GM20000 (cell line): ENCODE measurements at places on chromosomes 3 and 15.

- no peak for DNase-seq
Measured at GRCh38 chr3:186960347-186960746, 30.0 kb downstream of the ST6GAL1 start.

DNA sequence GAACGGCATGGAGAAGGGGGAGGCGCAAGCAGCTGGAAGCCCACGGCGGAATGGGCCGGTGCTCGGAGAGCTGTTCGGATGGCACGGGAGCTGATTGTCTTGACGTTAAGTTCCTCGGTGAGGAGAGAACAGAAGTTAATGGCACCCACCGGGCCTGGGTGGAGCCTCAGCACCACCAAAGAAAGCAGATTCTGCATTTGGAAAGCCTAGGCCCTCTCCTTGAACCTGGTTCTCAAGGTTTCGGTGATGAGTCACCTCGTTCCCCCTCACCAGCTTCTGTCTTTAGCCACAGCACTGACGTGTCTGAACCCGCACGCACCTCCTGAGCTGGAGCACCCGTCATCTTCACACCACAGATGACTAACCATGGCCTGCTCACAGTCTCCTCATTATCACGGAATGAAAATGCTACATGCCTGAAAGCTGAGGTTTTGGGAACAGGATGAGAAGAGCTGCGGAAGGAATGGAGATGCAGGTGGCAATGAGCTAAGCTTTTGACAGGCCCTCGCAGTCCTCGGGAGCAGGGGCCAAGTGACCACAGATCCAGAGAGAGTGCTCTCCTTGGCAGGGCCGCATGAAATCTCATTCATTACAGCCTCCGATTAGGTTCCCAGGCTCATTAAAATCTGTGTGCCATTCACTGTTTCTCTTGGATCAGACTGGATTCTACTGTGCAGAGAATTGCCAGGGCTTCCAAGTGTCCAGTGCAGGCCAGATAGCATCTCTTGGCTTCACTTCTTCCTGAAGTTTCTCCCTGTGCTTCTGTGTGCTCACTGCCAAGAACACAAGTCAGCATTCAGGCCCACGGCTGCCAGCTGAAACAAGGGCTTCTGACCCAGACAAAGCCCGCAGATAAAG is 96.3 kb upstream of the DLG1 start:
- DNase-seq: peak; percentile 70

DNA sequence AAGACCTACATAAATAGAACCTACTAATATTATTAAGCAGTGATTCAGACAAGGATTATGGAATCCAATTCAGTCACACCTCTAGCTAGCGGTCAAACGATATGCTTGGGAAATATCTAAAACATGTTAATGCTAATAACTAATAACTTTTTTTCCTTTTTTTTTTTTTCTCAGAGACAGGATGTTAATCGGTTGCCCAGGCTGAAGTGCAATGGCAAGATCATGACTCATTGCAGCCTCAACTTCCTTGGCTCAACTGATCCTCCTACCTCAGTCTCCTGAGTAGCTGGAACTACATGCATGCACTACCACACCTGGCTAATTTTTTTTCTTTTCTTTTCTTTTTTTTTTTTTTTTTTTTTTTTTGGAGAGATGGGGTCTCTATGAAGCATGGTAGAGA is 124.1 kb downstream of the NR2E3 start:
- DNase-seq: no peak

GRCh38 chr3:141021261-141021660 is 29.9 kb upstream of the SPSB4 start:
- no peak for DNase-seq

- no peak for DNase-seq
Measured at GRCh38 chr15:43934480-43934879, 107.7 kb downstream of the WDR76 start.

DNA sequence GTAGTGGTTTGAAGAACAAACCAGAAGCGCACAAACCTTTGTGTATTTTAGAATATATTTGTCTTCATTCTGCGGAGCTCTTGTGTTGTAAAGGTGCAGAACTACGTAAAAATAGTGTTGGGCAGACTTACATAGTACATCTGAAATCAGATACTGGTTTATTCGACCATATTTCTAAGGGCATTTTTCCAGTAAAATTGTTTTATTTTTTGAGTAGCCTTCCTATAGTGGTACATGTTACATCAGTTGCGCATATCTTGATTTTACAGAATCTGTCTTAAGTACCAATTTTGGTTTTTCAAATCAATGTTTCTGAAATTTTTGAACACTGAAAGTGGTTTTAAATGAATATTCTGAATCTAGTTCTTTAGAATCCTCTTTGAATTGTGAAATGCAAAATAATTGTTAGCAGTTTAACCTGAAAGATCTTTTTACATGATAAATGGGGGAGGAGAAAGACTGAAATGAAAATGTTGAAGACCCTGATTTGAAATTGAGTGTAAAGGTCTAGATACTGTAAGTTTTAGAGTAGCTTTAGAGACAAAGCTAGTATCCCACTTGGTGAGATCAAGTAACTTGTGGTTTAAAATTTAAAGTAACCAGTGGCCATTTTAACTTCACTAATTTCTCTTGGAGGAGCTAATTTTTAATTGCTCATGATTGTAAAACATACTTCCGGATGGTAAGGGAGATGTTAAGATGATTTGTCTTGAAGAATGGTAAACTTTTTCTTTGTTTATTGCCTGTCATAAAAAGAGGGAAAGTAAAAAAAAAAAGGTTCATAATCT is 15.5 kb upstream of the CHD2 start:
- DNase-seq: no peak

- no peak for DNase-seq
Measured at GRCh38 chr3:177058648-177059047, 138.6 kb downstream of the TBL1XR1 start.

DNA sequence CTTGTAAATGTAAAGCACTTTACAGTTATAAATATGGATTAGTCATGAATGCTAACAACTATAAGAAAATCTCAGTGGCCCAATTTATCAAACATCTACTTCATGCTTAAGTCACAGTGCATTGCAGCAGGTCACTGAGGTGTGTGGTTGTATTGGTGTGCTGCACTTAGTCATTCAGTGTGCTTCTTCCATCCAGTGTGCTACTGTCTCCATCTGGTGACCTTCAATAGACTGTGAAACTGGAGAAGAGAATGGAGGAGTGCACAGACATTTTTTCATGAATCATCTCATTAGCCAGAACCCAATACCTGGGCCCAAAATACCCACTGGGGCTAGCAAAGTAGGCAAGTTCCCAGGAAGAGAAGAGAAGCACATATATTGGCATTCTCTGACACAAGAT is 199.6 kb downstream of the SHOX2 start:
- DNase-seq: no peak

- DNase-seq: no peak
Measured at GRCh38 chr15:57410373-57410772, 34.1 kb downstream of the CGNL1 start.

DNA sequence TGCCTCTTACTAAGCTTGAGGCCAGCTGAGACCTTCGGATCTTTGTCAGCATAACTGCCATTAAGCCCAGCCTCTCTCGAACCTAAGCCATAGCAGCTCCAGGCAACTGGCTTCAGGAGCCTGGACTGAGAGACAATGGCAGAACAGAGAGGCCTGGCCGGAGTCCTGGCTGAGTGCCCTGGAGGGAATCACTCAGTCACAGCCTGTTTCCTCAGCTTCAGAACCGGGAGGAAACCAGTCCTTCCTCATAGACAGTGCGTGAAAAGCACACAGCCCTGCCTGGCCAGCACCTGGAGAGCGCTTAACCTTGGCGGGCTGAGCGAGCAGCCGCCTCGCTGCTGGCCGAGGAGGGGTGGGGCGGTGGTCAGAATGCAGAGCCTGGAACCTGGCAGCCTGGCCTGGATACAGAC is 21.6 kb downstream of the RNU5B-1 start:
- DNase-seq: no peak

GRCh38 chr3:42569593-42570142 is 12.1 kb downstream of the SEC22C start:
- no peak for DNase-seq

GRCh38 chr3:36895496-36896409 is 49.1 kb downstream of the TRANK1 start:
- DNase-seq: no peak

- DNase-seq: no peak
Measured at GRCh38 chr15:63172851-63173451, 15.7 kb upstream of the RPS27L start.

DNA sequence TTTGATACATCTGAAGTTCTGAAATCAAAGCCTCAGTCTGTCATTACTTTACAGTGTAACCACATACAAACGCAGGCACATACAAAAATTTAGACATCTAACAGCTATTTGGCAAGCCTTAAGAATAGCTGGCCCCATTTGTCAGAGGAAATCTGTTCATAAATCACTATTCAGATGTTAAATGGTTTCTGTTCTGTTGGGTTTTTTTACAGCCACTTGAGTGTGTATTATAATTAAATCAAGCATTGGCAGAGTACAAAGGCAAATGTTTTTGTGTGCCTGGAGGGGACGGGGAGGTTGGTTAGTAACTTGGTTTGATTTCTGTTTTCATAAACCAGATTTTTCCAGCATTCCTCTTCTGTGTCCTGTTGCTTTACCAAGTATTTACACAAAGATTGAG is 24.1 kb downstream of the PIGB start:
- no peak for DNase-seq

GRCh38 chr3:76645724-76646123 is 394.2 kb upstream of the ROBO2 start:
- DNase-seq: no peak

DNA sequence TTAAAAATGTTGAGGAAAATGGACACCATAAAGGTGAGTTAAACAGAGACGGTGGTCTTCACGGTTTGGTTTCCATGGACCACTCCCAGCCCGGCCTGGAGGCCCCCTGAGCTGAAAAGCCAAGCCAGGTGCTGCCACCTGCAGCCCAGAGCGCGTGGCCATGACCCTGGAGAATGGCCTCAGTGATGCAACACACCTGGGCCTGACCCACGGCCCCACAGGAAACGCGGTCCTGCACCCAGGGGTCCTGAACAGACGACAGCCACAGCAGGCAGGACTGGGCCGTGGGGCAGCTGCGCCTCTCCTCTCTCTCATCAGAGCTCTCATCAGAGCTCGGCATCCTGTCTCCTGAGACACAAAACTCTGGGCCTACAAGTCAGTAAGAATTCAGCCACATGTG is 64.1 kb downstream of the NIPA2 start:
- no peak for DNase-seq

DNA sequence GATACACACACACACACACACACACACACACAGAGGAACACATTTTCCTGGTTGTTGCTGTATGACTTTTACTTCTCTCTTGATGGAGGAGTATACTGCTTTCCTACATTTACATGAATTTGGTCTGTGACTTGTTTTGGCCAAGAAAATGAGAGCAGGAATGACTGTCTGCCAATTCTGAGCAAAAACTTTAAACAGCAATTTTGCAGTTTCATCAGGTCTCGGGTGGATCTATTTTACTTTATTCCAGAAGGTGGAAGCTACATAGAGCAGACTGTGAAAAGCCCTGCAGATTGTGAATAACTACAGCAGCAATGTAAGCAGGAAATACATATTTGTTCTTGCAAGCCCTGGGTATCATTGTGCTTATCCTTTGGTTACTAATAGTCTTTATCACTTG is 1350.0 kb upstream of the EPHA6 start:
- no peak for DNase-seq

DNA sequence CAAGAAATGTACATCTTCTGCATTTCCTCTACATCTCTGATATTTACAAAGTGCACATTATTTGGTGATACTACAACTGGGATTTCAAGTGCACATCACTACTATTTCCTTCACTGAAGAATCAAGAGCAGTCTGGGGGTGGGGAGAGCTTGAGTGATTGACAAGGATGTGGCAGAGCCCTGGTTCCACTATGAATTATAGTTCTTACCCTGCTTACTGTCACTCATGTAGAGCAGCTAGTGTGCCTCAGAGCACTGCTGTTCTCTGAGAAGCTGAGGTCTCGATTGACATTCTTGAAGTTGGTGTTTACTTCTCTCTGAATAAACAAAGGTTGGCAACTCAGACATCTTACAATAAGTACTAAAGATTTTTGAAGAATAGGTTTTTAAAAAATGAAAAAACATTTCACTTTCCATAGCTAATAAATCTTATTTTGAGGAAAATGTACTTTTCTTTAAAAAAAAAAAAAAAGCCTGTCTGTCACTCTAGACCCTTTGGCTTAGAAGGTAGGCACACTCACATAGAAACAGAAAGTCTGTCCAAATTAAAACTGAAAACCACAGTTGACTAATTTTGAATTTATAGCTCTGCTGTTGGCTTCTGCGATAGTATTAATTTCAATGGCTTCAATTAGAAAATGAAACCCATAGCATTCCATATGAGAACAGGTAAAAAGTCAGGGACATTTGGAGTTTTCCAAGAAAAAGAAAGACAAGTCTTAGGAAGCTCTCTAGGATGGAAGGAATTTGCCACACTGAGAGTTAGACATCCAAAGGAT is 5.6 kb downstream of the GREM1 start:
- peak; percentile 73 for DNase-seq

DNA sequence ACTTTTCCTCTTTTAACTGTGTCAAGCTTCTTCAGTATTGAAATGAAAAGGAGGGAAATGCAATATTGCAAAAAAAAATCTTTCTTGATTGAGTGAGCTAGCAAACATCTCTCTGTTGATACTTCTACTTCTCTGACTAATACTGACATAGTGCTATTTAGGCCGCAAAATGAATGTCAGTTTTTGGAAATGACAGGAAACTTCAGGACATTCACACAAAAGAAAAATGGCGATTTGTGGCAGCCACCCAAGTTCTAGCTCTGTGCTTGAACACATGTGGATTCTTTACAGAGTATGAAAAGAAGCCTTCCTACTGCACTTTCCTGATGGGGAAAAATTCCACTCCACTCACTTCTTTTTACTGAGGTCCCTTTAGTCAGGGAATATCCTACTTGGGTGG is 486.8 kb upstream of the ALCAM start:
- no peak for DNase-seq

GRCh38 chr3:50241163-50241562 is 5.2 kb downstream of the GNAI2 start:
- no peak for DNase-seq

DNA sequence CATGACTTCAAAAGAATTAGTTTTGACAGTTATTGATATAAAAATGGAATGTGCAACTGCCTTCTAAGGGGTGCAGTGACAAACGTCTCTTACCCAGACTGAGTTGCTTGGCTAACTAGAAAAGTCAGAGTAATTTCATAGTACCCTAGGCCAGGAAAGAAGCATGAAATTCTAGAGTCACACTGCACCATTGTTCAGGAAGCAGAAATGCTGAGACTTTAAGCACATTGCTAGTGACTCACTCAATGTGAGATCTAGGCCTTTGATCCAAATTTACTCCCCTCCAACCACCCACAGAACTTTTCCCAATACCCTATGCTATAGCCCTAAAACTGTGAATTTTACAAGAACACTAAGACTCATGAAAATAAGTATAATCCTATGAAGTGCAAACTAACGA is 110.8 kb downstream of the DUT start:
- DNase-seq: no peak

DNA sequence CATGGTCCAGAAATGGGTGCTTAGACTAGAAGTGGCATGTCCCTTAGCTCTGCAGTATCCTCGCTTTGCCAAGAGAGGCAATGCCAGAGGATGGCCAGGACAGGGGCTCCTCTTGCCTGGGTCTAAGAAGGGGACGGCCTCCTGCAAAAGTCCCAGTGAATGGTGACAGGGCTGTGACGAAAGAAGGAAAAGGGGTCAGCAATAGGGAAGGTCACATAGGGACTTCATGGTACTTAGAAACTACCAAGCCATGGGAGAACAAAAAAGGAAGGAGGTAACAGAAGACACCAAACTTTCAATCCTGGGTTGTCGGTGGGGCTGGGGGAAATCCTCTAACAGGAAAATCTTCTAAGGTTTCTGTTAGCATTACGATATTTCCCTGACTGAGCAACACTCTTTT is 36.2 kb upstream of the ATOSA start:
- DNase-seq: no peak
